ENCODE measurements at places on chromosomes 4 and X. TPM values are rescaled to one million over a fixed set of nuclear protein-coding genes. Genes with fewer than 3 reads are reported as not detected.

The TMEM31 gene
- total RNA-seq = not detected

The ZCCHC18 gene
- 4.4 TPM for total RNA-seq

The HSFX3 gene
- total RNA-seq = not detected

The TRIM75 gene
- total RNA-seq = not detected

The DCAF8L2 gene
- not detected for total RNA-seq

The MAP3K15 gene
- 3.1 TPM for total RNA-seq
